ENCODE measurements at places on chromosomes 2 and 18. TPM values are rescaled to one million over a fixed set of nuclear protein-coding genes. Genes with fewer than 3 reads are reported as not detected.

DNA sequence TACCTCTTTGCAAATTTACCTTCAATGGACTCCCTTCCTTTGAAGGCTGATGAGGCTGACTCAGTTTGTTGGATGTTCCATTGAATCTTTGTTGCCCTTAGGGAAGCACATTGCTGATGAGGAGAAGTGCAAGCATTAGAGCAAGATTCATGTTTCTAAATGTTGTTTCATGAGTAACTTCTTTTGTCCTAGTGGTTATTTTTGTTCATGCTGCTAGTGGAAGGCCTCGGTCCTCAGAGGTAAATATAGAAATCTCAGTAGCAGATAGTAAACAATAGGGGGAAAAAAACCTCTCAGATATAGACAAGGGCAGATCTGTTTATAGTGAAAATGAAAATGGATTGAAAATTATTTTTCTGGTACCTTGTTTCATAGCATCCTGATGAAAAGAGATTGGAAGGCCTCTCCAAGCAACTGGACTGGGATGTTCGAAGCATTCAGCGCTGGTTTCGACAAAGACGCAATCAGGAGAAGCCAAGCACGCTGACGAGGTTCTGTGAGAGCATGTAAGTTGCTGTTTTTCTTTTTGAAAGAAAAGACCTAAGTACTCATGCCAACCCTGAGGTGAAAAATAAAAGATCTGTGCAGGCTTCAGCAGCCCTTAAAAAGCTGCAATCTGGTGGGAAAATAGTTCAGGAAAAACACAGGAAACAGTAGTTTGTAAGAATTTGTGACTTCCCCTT is 104.9 kb downstream of the CERS6 start:
- no peak for DNase-seq
- no peaks in the 10 kb centered on the region for H3K36me3 ChIP-seq
- no peaks in the 10 kb centered on the region for H3K27me3 ChIP-seq
- no peak overlapping the region for H3K4me3 ChIP-seq
- no peak overlapping the region for H3K27ac ChIP-seq
- H3K4me1 ChIP-seq, result no peaks in the 10 kb centered on the region

GRCh38 chr18:40004246-40004645 is 1950.8 kb upstream of the PIK3C3 start:
- no peaks in the 10 kb centered on the region for H3K36me3 ChIP-seq
- no peak overlapping the region for H3K4me3 ChIP-seq
- H3K27me3 ChIP-seq, result no peaks in the 10 kb centered on the region
- DNase-seq, result no peak

DNA sequence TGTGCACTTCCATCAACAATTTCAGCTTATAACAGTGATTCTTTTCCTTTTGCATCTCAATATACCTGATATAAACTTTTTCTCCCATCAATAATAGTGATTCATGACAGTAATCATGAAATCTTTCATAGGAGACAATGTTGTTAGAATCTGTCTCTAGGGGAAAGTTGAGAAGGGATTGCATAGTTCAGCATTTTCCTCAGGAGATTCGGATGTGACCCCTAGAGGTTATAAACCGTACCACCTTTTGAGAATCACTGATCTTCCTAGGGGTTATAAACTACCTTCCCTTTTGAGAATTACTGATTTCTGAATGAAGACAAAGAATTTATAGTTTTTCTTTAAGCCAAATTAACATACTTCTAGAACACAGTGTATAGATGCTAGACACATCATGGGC is 53.0 kb upstream of the GALNT3 start:
- H3K27ac ChIP-seq, result no peak overlapping the region
- H3K27me3 ChIP-seq, result no peaks in the 10 kb centered on the region
- DNase-seq, result no peak
- H3K4me1 ChIP-seq, result no peaks in the 10 kb centered on the region

DNA sequence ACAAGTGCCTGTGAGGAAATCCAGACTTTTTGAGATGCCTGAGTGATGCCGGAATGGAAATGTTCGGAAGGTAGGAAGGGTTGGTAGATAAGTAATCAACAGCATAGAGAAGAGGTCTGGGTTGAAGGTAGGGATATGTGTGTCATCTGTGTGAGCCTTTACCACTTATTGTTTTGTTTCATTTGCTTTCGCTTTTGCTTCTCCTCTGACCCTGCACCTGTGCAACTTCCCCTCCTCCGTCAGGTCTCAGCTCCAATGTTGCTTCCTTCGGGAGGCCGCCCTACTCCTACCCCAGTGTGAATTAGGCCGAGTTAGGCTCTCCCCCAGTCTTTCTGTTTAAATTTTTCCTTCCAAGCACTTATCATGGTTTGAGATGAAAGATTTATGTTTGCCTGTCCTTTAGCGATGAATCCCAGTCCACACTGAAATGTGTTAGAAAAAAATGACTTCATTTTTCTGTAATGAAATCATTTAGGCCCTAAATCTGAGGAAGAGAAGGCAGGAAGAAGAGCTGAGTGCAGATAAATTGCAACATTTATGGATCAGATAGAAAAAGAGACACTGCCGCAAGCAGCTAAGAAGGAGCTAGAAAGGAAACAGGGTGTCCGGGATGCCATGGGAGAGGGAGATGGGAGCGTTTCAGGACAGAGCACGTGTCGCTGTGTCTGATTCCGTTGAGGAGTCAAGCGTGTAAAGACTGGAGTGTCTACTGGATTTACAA is 139.6 kb upstream of the PELI1 start:
- H3K4me3 ChIP-seq, result no peak overlapping the region
- H3K27me3 ChIP-seq, result 0 out of 2 replicates have a peak, but pooled peaks cover 8% of the 10 kb centered on the region
- H3K4me1 ChIP-seq, result peaks cover 4% of the 10 kb centered on the region
- no peaks in the 10 kb centered on the region for H3K36me3 ChIP-seq
- DNase-seq, result no peak

Gene CLEC4F
- total RNA-seq, result not detected

Gene SERPINB4
- not detected for total RNA-seq

Gene SPP2
- not detected for total RNA-seq

Gene INPP4A
- total RNA-seq, result 22.9 TPM

Data from Panc1 (cell line).